AG20443 (cell line): ENCODE measurements at places on chromosomes 6 and 20.

- no peak for DNase-seq
Observed at GRCh38 chr20:7523288-7523687, 417.0 kb downstream of the HAO1 start.

DNA sequence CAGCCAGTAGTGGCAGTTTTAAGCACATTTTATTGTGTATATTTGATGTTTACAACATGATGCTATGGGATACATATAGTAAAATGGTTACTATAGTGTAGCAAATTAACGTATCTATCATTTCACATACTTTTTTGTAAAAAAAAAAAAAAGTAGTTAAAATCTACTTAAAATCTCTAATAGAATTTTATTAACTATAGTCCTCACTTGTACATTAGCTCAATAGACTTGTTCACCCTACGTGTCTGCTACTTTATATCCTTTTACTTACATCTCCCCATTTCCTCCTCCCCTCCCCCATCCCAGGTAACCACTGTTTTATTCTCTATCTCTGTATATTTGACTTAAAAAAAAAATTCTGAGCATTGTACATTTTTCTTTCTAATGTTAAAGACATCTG lies 23.0 kb downstream of the GTPBP2 start:
- DNase-seq, result no peak

DNA sequence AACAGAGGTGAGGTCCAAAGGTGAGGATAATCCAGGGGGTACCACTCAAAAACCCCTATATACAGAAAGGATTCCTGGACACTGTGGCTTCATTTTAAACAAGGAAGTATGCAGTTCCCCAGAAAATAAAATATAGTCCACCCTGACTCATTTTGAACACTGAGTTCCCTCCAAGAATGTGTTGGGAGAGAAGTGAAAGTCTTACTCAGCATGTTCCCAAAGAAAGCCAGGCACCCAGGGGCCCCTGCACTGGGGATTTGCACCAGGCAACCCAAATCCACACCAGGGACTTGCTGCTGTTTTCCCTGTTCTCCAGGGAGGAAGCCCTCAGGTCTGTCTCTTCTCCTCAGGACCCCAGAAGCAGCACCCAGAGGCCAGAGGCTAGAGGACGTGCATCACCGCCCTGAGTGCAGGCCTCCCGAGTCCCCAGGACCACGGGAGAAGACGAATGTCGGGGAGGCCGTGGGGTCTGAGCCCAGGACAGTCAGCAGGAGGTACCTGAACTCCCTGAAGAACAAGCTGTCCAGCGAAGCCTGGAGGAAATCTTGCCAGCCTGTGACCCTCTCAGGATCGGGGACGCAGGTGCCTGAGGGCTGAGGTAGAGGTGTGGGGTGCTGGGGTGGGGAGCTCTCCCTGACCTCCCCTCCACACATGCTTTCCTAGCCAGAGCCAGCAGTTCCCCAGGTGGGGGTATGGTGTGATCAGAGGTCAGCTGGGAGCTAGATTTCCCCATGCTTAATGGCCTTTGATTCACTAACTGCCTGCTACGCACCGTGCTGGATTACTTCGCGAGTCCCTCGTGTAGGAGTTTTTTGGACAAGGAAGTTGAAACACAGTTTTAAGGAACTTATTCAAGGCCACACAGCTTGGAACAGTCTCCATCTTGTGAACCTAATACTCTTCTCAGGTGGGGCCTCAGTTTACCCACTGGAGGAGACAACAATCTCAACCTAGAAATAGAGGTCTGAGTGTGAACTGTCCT lies 3.3 kb downstream of the FGD2 start:
- no peak for DNase-seq

- peak; percentile 97 for DNase-seq
Observed at GRCh38 chr20:1830240-1830639, 65.0 kb upstream of the SIRPA start.

- DNase-seq, result peak; percentile 35
Observed at GRCh38 chr6:4819706-4820283, 43.6 kb downstream of the CDYL start.

GRCh38 chr20:41167118-41167470 lies 29.8 kb downstream of the PLCG1 start:
- DNase-seq, result no peak

- no peak for DNase-seq
Observed at GRCh38 chr20:57193094-57193493, 73.3 kb downstream of the BMP7 start.

DNA sequence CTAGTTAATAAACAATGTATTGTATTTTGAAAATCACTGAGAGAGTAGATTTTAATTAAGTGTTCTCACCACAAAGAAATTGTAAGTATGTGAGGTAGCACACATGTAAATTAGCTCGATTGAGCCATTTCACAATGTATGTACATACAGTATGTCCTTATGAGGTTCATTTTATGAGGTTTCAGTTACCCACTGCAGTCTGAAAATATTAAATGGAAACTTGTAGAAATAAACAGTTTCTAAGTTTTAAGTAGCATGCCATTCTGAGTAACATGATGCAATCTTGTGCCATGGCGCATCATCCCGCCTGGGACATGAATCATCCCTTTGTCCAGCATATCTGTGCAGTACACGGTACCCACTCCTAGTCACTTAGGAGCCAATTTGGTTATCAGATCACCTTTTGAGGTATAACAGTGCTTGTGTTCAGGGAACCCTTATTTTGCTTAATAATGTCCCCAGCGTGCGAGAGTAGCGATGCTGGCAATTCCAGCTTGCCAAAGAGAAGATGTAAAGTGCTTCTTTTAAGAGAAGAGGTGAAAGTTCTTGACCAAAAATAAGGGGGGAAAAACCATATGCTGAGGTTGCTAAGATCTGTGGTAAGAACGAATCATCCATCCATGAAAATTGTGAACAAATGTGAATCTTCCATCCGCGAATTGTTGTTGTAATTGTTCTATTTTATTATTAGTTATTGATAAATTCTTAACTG lies 64.7 kb downstream of the KCNS1 start:
- DNase-seq, result peak; percentile 12

DNA sequence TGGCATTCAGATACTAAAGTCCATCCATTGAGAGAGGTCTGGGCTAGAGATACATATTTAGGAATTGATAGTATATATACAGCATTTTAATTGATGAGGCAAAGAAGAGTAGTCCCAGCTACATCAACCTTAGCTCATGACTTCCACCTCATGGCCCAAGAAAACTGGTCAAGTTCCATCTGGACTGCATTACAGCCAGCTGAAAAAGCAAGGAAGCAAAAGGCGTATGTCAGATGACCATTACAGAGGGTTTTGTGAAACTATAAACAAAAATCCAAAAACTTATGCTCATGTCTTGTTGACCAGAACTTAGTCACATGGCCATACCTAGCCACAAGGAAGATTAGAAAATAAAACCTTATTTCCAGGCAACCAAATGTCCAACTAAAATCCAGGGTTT lies 46.8 kb upstream of the RNF146 start:
- DNase-seq, result no peak

GRCh38 chr20:24136659-24137246 lies 148.2 kb upstream of the GGTLC1 start:
- no peak for DNase-seq

DNA sequence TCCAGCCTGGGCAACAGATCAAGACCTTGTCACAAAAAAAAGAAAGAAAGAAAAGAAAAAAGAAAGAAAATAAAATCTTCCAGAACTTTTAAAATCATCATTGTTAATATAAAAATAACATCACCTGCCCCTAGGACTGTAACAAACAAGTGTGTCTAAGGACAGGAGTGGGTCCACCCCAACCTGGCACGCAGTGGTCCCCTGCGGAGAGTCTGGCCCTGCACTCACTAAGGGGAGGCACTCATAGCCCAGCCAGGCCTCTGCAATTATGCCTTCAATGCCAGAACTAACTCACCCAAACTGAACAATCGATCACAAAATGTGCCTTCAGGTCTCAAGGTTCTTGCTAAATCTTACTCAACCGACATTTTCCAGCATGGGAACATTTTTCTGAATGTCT lies 4.8 kb downstream of the GMEB2 start:
- no peak for DNase-seq
